ENCODE measurements at places on chromosomes 5 and 9.

DNA sequence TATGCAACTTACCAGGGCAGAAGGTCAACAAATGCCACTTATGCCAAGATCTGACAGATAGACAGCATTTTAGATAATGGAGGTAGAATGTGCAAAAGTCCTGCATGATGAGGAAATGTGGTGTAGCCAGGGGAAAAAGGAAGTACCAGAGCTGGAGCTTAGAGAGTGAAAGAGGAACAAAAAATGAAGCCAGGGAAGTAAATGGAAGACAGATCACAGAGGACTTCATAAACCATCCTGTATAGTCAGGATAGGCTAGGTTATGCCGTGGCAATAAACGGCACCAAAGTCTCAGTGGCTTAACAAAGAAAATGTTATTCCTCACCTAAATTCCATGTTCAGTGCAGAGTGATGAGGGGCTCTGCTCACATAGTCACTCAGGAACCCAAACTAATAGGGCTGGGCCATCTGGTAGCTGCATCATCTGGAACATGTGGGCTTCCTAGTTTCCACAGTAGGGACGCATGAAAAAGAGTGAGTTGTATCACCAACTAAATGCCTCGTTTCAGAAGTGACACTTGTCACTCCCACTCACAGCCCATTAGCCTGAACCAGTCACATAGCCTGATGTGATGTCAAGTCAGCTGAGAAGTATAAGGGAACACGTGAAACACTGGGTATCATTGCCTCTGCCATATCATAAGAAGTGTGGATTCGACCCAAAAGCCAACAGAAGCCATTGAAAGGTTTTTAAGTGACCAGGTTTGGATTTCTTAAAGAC is 70.3 kb downstream of the SH3RF2 start:
- DNase-seq: no peak

GRCh38 chr5:124932791-124933600 is 186.6 kb upstream of the ZNF608 start:
- no peak for DNase-seq

GRCh38 chr5:118233606-118234005 is 754.7 kb downstream of the DTWD2 start:
- DNase-seq: no peak

- DNase-seq: no peak
Observed at GRCh38 chr9:28120626-28121025, 547.3 kb upstream of the C9orf72 start.

- DNase-seq: no peak
Observed at GRCh38 chr5:100762108-100762507, 141.0 kb downstream of the ST8SIA4 start.

DNA sequence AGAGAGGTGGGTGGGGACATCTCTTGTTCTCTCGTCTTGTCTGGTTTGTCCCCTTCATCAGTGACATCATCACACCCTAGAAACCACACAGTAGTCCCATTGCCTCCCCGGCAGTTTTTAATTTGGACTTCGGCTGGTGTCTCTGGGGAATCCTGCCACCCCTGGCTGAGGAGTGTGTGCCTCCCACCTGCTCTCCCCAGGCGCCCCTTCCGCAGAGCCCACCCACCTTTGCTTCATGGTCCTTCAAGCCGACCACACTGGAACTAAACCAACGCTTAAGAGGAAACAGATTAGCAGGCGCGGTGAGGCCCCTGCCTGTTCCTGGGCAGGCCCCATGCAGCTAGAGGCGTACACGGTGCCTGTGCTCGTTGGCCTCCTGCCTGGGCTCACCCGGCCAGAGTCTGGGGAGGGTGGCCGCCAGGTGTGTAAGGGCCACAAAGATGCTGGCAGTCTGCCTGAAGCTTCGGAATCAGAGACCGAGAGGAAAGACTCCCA is 107.6 kb upstream of the SPRY4 start:
- DNase-seq: no peak

DNA sequence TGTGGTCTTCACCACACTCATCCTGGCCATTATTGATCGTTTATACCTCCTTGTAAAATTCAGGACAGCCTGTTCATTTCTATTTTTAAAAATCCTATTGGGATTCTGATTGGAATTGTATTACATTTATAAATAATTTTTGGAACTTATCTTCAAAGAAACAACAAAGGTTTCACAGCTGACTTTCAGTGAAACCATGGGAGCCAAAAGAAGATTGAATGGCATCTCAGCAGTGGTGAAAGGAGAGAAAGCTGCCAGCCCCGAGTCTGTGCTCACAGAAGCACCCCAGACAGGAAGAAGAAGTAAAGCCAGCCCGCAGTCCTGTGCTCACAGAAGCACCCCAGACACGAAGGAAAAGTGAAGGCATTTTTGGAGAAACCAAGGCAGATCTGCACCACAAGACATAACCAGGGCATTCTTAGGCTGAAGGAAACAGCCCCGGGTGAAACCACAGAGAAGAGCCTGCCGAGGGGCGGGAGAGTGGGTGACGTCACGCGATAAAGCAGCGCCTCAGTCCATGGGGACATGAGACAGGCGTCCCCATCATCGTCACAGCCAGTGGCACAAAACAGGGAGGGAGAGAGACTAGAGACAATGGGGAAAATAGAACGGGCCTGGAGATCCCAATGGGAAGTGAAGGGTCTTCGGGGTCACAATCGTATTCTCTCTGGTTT is 42.5 kb upstream of the SLC9A3 start:
- DNase-seq: no peak

- DNase-seq: no peak
Observed at GRCh38 chr9:93210324-93210973, 26.5 kb downstream of the WNK2 start.

DNA sequence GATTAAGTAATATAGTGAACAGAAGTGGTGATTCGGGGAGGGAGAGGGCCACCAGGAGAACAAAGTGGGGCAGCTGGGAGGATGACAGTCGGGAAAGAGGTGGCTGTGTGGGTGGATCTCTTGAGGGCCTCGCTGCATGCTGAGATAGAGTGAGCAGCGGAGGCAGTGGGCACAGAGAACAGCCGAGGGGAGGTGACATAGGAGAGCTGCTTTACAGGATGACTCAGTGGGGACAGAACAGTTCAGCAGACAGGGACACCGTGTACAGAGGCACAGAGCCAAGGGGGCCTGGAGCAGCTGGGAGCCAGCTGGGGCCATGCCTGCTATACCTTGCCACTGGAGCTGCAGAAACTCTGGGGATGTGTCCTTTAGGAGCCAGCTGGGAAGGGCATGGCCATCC is 273.9 kb downstream of the GADD45G start:
- no peak for DNase-seq

GRCh38 chr9:93574091-93574899 is 2.1 kb upstream of the PHF2 start:
- no peak for DNase-seq

DNA sequence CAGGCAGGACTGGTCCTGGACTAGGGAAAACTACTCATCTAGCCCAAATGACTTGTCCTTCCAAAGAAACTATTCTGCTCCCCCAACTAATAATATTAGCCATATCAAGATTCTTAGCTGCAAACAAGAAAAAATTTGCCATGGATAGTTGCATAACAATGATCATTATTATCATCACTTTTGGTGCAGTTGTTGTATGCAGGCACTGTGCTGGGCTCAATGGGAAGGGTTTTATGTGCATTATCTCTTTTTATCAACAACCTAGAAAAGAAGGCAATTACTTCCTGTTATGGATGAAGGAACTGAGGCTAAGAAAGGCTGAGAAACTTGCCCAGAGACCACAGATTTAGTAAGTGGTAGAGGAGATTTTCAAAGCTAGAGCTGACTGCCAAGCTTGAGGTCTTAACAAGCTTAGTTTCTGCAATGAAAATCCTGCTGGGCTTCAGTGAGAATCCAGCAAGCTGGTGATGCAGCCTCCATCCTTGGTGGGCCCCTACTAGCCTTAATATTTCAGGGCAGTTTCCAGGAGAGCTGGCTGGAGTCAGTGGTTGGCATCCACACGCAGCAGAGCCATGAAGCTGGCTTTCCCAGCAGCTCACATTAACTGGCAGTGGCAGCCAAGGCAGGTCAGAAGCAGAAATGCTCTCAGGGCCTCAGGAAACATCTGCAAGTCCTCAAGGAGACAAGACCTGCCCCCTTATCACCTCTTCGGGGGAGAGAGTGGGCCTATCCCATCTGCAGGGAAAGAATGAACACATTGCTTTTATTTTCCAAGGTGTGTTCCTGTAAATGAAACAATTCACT is 20.5 kb upstream of the MEGF9 start:
- no peak for DNase-seq

DNA sequence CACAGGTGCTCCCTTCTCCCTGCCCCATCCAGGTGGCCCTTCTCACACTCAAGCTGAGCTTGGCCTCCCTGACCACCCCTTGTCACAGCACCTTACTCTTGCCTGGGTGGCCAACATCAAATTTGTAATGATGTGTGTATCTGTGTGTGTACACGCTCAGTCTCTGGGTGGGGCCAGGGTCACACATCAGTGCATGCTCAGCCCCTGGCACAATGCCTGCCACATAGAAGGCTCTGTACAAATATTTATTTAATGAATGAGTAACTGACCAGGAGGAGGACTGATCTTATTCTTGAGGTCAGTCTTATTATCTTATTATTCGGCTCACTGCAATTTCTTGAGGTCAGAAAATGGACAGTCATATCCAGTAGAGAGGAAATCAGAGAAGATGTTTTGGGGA is 41.3 kb upstream of the HAND1 start:
- no peak for DNase-seq

DNA sequence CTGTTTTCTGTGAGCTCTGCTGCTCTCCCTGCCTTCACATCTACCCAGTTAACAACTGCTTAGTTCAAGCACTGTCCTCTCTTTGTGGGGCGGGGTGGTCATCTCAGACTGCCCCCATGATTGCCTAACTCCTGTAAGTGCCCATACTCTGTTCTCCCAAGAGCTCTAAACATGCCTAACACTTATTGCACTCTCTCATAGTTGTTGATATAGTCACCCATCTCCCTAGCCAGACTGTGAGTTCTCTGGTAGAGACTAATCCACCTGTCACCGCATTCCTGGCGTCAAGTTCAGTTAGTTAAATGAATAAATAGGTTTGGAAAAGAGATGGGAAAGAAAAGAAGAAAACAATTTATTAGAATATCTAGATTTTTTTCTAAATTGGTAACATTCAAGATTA is 18.3 kb upstream of the MUSK start:
- DNase-seq: no peak

Data from GM23338 (cell line).